ENCODE measurements at places on chromosomes 7 and 10.

DNA sequence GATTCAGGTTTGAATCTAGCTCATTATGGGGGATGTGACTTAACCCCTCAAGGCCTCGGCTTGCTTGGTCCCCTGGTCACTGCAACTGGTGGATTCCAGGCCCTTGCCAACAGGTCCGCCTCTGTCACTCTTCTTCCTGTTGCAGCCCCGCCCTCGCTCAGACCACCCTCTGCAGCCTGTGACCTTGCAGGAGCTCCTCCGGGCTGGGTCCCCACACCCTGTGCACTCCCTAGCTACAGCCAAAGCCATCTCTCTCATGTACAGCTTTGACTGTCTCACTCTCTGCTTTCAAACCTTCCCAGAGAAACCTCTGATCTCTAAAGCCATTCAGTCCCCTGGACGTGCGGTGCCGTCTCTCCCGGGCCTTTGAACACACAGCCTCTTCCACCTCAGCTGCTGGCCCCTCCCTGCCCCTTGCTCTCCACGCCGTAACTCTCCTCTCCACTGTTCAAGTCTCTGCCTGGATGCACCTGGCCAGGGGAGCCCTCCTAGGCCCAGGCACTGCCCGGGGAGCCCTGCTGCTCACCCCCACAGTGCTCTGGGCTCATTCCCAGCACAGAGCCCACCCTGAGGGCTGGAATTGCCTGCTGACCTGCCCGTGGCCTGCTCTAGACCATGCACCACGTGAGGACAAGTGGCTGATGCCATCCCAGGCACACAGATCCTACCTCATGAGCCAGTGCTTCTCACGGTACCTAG, 485.8 kb upstream of the FOXK1 start:
- no peak for DNase-seq

DNA sequence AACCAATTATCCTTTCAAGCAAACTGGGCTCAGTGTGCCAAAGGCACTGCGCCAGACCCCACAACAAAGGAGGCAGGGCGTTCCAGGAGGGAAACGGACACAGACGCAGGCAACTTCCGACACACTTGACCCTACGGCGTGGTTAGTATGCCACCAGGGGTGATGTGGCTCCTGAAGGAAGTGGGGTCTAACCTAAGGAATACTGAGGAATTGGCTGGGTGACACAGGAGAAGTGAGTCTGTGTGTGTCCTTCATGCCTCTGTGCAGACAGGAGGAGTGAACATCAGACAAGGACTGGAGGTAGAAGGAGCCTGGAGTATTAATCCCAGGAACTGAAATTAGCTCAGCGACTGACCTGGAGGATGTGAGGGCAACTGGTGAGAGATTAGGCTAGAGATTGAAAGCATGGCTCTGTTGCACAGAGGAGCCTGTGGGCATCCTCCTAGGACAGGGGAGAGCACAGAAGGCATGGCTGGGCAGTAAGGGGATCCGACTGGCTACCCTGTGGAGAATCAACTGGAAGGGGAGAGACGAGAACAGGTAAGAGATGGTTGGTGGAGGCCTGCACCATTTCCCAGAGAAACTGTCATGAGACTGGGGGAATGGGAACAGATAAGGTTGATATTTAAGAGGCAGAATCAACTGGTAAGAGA, 27.8 kb downstream of the GSDME start:
- DNase-seq: no peak

DNA sequence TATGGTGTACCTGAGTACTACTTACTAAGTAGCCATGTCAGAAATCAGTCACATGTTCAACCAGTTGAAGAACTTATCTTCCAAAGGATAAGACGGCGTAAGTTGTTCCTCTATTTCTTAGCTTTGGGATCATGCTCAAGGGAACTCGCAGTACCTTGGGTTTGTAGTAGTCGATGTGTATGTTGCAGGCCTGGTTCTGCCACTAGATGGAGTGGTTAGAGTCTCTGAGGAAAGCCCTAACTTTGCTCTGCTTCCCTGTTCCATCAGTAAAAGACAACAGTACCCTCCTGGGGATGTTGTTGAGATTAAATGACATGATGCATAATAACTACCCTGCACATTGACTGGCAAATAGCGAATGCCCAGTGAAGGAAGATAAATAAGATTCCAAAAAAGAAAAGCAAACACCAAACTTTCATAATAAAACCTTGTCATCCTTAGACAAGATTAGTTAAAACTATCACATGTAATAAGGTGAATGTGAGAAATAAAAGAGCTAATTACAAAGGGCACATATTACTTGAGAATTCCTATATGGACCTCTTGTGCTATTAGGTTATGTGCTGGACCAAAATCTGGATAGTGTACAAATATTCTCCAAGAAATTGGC, 165.9 kb downstream of the ABCA13 start:
- no peak for DNase-seq

DNA sequence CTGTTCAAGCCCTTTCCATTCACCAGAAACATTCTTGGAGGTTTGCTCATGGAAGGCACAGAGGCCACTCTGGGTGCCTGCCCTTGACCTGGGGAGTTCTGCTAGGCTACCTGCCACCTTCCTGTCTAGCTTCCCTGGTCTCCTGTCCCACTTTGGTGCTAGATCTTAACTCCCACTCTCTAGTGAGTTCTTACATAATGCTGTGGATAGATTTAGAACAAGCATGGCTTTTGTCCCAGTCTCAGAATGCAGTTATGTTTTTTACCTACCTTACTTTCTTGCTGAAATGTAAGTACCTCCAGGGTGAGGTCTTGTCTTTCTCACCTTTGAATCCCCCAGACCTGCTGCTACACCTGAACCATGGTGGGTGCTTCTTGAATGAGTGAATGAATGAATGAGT, 1252.3 kb downstream of the TYW1 start:
- DNase-seq: no peak

GRCh38 chr7:91088156-91088555, 176.1 kb upstream of the FZD1 start:
- DNase-seq: no peak

- no peak for DNase-seq
Observed at GRCh38 chr7:151133266-151133985, 34.1 kb downstream of the GBX1 start.

GRCh38 chr7:150370612-150371071, 2.0 kb downstream of the REPIN1 start:
- no peak for DNase-seq

- no peak for DNase-seq
Observed at GRCh38 chr7:107364787-107365186, 105.1 kb upstream of the GPR22 start.

DNA sequence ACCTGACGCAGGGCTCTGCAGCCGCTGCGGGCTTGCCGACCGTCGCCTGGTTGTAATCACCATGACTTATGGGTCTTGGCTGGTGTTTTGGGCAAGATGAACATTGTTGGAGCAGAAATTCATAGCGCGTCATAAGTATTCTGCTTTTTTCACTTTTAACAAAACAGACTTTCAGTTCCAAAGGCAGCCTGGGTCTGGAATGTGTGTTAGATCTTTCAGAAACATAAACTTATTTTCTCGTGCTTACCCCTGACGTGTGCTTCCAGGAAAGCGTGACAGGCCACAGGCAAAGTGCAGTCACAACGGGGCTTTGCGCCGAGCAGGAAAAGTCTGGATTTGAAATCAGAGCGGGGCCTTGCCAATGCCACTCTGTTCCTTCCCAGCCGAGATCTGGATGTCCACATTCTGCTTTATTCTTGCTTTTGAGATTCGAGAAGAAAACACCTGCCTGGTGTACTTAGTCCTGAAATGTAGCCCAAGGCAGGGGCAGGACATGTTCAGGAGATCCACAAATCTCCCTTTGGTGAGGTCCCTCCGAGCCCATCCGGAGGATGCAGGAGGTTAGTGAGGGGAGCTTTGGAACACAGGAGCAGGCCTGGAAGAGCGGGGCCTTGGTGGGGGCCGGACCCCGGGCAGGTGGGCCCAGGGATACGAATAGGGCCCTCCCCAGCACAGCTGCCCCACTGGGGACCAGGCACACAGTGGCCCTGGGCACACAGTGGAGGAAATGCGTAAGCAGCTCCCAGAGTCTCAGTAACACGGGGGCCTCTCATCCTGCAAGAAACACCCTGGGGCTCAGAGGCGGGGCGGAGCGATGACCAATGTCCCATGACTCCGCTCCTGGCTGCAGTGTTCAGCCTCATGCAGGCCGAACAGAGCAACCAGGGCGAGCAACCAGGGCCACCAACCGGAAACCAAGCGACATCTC, 49.5 kb upstream of the EBF3 start:
- no peak for DNase-seq

- DNase-seq: no peak
Observed at GRCh38 chr7:133652547-133652946, 399.7 kb downstream of the EXOC4 start.

DNA sequence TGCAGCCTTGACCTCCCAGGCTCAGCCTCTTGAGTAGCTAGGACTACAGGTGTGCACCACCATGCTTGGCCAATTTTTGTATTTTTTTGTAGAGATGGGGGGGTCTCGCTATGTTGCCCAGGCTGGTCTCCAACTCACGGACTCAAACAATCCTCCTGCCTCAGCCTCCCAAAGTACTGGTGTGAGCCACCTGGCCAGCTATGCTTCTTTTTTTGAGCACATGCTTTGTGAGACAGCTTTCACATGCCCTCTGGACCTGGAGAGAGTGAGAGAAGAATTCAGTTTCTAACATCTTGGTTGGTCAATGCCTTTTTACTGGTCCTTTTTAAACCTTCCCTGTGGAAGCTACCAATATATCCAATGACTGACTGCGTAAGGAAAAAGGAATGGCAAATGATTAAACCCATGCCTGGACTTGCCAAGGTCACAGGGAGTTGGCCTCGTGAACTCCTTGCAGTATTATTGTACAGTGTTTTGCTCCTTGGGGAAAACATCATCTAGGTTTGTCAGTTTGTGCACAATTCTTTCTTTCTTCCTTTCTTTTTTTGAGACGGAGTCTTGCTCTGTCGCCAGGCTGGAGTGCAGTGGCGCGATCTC, 6.2 kb upstream of the FOXK1 start:
- DNase-seq: no peak

GRCh38 chr7:38245409-38245977, 27.9 kb downstream of the TARP start:
- DNase-seq: no peak

- DNase-seq: no peak
Observed at GRCh38 chr10:74432841-74433594, 282.0 kb downstream of the ADK start.

GRCh38 chr10:9069136-9069535, 1014.6 kb downstream of the GATA3 start:
- no peak for DNase-seq

All from GM12878 (cell line).